ENCODE measurements at places on chromosomes 16 and 17.

DNA sequence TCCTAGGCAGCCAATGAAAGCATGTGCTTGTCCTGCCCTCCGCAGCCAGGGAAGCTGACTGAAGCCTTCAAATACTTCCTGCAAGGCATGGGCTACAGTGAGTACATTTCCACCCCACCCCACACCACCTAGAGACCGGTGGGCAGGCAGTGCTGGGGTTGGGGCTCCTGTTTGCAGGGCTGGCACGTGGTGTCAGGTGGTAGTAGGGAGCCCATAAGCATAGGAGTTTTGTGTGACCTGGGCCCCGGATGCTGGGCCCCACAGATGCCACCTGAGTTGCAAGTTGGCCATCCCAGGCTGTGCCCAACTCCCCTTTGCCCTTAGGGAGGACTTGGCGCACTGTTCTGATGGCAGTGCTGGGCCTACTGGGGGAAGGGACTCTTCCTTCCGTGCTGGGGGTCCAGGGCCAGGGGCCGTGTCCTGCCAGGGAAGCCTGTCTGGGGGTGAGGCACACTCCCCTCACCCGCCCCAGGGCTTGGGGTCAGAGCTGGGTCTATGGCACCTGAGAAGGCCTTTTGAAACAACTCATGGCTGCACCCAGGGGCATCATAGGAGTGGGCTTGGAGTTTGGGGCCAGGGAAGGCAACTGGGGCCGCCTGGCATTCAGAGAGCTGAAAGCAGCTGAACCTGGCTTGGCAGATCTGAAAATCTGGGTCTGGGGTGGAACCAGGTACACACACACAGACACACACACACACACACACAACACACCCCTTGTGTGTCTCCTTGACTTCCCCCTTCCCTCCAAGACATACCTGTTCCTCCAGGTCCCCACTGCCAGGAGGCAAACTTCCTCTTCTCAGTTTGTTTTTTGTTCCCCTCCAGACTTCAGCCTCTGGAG lies 5.8 kb upstream of the SETD6 start:
- DNase-seq, result no peak

DNA sequence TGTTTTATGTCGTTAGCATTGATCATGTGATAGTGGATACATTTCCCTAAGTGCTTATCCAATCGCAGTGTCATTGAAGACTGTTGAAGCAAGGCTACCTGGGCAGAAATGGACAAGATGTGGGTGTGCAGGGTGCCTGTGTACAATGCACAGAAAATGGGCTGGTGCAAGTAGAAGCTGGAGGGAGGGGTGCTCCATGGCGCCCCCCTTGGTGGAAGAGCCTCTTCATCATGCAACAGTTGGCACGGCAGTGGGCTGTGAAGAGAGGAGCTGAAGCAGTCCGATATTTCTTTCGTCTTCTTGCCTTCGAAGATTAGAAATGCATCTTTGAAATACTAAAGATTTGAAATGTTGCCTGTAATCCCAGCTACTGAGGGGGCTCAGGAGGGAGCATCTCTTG lies 100.5 kb downstream of the PLCG2 start:
- peak; percentile 64 for DNase-seq

DNA sequence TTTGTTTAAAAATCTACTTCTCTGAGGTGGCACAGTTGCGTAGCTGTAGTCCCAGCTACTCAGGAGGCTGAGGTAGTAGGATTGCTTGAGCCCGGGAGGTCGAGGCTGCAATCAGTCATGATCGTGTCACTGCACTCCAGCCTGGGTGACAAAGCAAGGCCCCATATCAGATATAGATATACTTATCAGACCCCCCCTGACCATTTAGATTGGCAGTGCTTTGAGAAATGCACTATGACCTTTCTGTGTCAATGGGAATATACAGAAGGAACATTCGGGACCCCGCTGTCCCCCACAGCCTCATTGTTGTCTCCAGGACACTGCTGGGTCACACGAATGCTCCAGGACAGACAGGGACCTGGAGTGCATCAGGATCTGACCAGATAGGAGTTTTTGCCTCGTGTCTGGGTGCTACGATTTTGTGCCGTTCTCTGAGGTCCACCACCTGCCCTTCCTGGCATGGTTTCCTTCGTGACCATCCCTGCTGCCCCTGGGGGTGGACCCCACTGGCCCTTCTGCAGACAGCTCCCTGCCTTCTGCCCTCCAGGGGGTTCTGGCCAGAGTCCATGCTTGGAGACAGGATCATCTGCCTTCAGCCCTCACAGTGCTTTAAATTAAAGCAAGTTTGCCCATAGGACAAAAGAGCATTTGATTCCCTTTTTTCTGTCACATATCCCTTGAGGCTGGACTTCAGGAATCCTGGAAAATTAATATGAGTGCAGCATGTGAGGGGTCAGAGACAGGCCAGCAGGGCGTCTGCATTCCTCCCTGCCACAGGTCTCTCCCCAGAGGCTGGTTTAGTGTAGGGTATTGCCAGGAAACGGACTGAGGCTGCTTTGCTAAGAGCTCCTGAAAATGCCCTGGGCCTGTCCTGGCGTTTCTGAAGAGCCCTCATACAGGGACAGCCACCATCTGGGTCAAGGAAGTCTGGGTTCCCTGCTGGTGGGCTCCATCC lies 19.3 kb downstream of the PLD6 start:
- no peak for DNase-seq

DNA sequence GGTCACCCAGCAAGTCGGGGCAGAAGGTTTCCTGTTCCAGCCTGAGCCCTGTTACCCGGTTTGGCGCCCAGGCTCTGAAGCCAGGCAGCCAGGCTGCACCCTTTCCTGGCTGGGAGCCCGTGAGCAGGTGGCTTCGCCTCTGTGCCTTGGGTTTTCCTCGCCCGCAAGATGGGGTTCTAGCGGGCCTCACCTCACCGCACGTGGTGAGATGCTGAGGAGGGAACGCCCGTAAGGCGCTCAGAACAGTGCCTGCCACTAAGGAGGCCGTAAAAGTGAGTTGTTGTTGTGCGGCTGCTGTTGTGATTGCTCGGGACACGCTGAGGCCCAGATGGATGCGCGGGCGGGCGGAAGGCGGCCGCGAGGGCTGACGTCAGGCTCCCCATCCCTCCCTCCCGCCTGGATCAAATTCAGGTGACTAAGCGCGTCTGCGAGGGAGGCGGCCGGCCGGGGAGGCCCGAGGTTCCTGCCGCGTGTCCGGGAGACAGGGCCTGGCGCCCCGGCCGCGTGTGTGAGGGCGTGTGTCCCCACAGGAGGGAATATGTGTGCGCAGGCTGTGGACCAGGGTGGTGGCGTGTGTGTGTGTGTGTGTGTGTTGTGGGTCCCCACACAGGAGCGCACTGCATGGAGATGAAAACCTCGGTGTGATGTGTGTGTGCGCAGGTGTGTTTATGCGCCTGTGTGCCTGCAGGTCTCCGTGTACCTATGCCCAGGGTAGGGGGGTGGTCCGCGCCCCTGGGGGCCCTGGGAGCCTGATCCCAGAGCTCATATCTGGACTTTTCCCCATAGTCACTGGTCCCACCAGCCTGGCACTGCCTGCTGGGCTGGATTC lies 4.3 kb downstream of the CAMKK1 start:
- DNase-seq, result peak; percentile 77

- DNase-seq, result no peak
Measured at GRCh38 chr17:3865176-3865575, 19.1 kb upstream of the NCBP3 start.

GRCh38 chr17:63537001-63537400 lies 13.3 kb upstream of the DCAF7 start:
- no peak for DNase-seq

GRCh38 chr16:53081032-53081424 lies 26.2 kb downstream of the CHD9 start:
- no peak for DNase-seq

GRCh38 chr16:81652798-81653505 lies 126.1 kb upstream of the PLCG2 start:
- DNase-seq, result no peak

DNA sequence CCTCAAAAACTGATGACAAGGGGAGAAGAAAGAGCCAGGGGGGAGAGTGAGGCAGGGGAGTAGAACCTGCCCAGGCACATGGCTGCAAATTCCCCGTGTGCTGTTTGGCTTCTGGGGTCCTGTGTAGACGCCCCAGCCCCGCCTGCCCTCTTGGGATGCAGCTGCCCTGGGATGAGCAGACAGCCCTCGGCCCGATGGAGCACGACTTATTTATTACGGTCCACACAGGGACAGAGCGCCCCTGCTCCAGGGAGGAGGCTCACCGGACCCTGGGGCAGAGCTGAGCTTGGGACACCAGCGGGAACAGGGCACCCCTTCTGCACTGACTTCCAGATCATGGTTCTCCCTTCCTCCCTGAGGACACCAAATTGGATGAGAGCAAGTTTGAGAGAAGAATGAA lies 9.1 kb downstream of the LDHD start:
- DNase-seq, result no peak

DNA sequence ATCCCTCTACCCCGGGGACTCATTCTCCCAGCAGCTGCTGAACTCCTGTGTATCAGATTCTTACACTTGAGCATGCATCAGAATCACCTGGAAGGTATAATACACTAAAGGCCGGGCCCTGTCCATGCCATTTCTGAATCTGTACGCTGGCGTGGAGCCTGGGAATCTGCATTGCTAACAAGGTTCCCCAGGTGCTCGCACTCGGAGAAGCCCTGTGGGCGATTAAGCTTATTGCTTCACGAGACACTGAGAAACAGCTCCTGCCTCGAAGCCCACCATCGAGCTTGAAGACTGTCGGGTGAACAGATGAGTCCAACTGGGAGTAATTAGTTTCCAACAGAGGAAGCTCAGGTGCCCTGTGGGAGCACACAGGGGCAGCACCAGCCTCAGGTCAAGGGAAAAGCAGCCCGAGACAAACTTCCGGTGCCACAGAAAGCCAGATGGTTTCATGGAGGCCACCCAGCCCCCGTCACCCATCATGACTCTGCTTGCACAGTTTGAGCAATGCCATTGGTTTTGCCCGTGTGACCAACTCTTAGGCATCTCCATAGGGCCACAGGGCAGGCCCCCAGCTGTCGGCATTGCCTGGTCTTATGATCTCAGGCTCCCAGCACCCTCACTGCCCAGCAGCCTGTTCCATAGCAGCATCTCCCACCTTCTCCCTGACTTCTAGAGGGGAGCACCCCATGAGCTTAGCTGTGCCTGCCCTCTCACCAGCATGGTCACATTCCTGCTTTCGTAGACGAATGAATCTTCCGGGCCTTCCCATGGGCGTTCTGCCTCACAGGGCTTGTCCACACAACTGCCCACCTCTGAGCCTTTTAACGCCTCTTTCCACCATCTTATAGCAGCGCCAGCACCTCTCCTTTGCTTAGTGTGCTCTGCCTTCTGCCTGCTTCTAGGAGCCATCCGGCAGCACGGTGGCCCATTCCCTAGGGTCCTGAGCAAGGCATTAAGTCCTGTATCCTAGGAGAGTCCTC lies 10.9 kb downstream of the CTRB2 start:
- DNase-seq, result no peak

- DNase-seq, result no peak
Measured at GRCh38 chr16:7792346-7792745, 459.7 kb downstream of the RBFOX1 start.

DNA sequence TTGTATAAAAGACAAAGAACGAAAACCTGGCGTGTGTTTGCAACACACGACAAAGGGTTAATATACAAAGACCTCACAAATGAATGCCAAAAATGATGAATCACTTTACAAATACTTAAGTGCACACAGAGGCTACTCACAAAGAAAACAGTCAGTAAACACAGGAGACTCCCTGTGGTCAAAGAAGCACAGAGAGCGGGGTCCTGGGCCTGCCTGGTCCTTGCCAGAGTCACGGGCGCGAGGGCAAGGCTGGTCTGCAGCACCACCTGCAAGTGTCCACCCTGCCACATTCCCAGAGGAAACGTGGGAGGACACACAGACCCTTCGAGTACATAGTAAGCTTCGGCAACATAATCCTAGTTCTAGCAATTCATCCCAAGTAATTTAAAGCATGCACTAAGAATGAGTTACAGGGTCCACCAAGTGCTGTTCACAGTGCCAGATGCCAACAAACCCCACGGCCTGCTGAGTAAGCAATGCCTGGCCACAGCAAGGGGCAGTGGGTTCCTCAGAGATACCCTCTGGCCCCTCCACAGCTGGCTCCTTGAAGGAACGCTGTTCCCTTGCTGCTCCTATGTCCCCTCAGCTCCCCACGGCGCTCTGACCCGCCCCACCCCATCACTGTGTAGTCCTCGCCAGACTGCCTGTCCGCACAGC lies 24.6 kb upstream of the FAAP100 start:
- no peak for DNase-seq

DNA sequence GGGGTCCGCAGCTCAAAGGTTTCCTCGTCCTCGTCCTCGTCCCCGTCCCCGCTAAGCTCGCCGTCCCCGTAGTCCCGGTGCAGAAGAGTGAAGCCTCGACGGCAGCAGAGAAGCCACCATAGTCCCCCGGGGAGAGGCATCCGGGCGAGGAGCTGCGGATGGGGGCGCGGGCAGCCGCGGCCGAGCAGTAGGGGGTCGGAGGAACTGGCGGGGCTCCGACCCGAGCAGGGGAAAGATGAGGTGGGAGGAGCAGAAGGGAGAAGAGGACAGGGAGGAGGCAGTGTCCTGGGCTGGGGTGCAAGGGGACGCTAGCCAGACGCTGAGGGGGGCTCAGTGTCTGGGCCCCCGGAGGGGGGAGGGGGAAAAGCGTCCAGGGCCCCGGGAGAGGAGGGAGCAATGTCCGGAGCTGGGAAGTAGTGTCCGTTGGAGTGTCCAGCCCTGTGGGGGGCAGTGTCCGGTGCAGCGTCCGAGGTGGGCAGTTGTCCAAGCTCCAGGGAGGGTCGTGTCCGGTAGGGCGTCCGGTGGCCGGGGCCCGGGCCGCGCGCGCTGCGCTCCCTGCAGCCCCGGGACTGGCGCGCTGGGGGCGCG lies at the start of gene PLEKHH3:
Gene PLEKHH3 (minus strand): TSS at position 571 of the 588 bp plus-strand sequence. CDS start 431 bp downstream, at position 140.
- DNase-seq, result peak; percentile 39

DNA sequence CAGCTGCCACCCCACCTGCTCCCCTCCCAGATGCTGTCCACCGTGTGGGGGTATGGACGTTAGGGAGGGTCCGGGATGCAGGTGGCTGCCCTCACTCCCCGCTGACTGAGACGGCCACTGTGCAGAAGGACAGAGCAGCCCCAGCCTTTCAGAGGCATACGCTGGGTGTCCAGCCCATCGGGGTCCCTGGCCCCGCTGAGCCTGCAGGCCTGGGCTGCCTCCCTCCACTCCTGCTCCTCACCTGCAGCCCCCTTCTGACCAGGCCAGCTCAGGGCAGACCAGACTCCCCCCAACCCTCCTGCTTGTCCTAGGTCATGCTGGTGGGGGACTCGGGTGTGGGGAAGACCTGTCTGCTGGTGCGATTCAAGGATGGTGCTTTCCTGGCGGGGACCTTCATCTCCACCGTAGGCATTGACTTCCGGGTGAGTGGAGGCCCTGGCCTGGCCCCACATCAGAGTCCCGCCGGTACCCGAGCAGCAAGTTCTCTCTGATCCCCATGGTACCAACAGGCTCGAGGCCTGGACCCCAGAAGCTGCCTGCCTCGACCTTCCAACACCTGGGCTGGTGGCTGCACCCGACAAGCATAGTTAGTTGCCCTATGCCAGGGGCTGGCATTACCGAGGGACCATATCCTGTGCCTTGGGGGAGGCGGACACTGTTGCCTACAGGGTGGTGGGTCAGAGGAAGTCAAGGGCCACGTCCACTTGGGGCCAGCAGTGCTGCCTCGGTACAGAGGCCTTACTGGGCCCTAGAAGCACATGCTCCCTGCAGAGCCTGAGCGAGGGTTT lies 1.4 kb downstream of the RAB26 start:
- DNase-seq, result no peak

GRCh38 chr17:8421571-8421970 lies 14.1 kb upstream of the NDEL1 start:
- no peak for DNase-seq
